Posterior cingulate gyrus (tissue), 11 donors: ENCODE measurements at places on chromosomes 2 and 18.

DNA sequence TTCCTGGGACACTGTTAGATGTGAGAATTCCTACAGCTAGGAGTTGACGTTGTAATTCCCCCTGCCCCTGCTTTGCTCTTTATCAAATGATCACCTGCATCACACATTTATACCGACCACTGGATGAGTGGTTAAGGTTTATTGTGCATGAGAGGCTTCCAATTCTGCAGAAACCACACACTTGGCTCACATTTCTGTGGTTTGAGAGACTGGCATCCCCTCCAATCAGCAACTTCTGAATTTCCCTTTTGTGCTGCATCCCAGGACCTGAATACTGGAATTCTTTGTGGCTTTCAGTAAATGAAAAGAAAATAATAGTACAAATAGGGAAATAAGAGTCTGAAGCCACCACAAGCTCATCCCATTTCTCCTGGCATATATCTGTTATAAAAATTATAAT, 628.7 kb upstream of the PIK3C3 start:
- no peak for DNase-seq

DNA sequence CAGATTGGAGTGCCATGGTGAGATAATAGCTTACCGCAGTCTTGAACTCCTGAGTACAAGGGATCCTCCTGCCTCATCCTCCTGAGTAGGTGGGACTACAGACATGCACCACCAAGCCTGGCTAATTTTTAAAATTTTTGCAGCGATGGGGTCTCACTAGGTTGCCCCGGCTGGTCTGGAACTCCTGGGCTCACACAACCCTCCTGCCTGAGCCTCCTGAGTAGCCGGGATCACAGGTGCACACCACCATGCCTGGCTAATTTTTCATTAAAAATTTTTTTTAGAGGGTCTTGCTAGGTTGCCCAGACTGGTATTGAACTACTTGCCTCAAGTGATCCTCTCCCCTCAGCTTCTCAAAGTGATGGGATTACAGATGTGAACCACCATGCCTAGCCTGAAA, 27.8 kb downstream of the RAB31 start:
- no peak for DNase-seq

GRCh38 chr2:183998797-183999190, 599.5 kb upstream of the ZNF804A start:
- DNase-seq = no peak

GRCh38 chr2:210971431-210971830, 415.0 kb downstream of the CPS1 start:
- DNase-seq = no peak

DNA sequence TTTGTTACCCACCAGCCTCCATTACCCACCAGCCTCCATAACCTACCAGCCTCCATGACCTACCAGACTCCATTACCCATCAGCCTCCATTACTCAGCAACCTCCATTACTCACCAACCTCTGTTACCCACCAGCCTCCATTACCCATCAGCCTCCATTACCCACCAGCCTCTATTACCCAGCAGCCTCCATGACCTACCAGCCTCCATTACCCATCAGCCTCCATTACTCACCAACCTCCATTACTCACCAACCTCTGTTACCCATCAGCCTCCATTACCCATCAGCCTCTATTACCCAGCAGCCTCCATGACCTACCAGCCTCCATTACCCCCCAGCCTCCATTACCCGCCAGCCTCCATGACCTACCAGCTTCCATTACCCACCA, 133.3 kb upstream of the HS6ST1 start:
- DNase-seq = no peak

GRCh38 chr2:49515996-49516782, 361.9 kb upstream of the FSHR start:
- no peak for DNase-seq

GRCh38 chr2:73373344-73373743, 12.3 kb upstream of the ALMS1 start:
- DNase-seq = no peak

DNA sequence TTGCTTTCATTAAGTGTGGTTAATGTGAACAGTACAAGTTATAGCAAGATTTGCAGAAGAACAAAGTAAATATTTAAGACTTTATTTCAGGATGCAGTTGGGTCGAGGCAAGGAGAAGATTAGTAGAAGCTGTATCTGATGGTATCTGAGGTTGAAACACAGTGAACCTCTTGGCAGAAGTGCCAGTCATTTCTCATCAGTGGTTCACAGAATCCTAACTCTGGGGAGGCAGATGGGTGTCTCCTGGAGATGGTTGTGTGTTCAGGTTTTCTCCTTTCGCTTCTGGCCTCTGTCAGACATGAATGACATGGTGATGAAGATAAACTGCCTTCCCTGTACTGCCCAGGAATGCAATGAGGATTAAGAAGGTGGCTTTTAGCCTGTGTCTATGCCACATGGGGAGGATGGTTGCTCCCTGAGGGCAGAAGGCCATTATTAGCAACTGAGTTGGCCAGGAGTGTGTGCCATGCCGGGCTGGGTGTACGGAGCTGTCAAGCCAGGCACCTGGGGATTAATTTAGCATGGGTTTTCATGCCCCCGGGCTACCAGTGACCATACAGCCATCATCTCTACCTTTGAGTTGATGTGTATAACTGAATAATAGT, 28.0 kb downstream of the MGAT5 start:
- no peak for DNase-seq

DNA sequence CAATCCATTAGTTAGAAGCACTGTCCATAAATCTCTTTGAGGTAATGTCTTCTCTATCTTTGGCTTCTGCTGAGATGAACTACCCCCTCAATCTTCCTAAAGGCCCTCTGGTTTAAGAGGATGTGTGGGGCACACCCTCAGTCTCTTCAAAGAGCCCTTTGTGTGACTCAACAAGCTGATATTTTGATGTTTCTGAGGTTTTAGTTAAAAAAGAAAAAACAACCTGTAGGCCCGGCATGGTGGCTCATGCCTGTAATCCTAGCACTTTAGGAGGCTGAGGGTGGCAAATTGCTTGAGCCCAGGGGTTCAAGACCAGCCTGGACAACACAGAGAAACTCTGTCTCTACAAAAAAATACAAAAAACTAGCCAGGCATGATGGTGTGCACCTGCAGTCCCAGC, 593.5 kb downstream of the TMEM182 start:
- DNase-seq = no peak

DNA sequence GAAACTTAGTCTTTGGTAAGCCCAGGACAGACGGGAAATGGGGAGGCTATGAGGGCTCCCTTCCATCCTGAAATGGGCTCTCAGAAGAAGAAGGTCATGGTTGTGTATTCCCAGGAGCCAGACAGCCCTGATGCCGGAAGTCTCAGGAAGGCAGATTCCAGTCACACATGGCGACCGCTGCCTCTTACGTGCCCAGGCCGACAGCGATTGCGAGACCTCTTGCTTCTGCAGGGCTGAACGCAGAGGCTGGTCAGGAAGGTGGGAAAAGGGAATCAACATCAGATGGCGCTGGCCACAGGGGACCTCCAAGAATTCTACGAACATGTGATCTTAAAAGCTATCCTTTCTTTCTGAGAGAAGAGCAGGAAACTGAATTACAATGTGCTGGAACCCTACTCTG, 22.8 kb upstream of the SH3BP4 start:
- no peak for DNase-seq

GRCh38 chr2:128803222-128803621, 484.6 kb upstream of the HS6ST1 start:
- DNase-seq = no peak

DNA sequence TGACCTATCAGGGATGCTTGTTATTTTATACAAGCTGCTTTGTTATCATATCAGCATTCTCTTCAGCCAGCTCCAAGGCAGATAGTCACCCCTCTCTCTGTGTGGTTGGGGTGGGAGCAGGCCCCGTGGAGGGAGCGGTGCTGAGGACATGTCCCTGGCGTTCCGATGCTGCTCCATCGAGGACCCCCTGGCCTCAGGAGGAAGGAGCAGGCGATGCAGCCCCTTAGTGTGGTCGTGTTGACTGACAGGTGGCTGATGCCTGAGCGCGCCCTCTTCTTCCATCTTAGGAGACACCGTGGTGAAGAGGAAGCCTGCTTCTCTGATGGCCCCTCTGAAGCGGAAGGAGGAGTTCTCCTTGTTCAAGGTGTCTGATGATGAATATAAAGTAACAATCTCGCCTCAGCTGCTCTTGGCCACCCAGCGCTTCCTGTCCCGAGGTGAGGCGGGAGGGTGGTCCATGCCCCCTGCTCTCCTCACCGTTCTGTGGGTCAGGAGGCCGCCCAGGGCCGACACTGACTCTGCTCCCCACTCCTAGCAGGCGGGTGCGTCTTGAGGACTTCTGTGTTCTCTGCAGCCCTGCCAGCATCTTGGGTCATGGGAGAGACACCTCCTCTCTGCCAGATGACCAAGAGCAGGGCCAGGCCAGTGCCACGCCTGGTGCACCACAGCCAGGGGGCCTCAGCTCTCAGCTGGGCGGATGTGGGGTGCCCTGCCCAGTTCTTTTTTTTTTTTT, 10.6 kb downstream of the CNNM3 start:
- DNase-seq = no peak

DNA sequence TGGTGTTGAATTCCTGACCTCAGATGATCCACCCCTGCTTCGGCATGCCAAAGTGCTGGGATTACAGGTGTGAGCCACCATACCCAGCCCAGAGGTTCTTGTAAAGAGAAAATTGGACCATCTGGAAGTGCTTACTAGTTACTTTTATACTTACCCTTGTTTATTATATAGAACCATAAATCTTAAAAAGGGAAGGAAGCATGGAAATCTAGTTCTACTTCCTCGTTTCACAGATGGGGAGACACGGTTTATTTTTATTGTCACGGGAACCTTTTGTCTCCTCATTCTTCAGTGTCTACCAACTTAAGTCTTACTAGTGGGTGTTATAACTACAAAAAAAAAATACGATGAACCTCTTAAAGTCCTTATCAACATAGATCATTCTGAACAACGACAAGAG, 45.8 kb upstream of the PDK1 start:
- no peak for DNase-seq

DNA sequence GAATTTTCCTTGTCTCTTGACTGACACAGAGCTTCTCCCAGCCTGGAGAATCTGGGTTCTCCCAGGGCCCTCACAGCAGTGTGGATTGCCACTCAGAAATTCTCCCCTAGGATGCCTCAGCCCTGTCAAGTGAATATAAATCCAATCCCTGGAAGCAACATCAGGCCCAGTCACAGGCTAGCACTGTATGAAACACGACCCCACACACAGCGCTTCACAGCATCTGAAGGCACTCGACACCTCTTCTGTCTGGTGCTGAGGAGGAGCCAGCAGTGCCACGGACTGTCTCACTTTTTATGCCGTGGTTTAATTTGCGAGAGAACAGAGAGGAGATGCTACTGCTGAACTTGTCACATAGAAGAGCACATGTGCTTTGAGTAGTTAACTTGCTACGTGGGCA, 164.5 kb downstream of the NAPG start:
- DNase-seq = no peak

DNA sequence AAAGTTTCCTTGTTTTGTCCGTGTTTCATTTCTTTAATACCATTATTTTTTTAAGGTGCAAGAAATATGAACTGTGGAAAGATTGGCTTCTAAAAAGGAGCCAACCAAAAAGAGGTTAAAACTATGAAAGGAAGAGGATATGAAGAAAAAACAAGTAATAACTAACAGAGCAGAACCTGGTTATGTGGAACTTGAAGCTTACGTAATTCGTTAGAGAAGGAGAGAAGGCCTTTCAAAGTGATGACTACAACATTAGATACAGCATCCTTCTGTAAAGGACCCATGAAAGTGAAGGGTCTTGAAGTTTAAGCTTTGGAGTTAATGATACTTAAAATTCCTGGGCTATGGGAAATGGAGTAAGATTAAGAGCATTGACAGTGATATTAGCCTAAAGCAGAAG, 84.5 kb downstream of the ANKRD12 start:
- no peak for DNase-seq

DNA sequence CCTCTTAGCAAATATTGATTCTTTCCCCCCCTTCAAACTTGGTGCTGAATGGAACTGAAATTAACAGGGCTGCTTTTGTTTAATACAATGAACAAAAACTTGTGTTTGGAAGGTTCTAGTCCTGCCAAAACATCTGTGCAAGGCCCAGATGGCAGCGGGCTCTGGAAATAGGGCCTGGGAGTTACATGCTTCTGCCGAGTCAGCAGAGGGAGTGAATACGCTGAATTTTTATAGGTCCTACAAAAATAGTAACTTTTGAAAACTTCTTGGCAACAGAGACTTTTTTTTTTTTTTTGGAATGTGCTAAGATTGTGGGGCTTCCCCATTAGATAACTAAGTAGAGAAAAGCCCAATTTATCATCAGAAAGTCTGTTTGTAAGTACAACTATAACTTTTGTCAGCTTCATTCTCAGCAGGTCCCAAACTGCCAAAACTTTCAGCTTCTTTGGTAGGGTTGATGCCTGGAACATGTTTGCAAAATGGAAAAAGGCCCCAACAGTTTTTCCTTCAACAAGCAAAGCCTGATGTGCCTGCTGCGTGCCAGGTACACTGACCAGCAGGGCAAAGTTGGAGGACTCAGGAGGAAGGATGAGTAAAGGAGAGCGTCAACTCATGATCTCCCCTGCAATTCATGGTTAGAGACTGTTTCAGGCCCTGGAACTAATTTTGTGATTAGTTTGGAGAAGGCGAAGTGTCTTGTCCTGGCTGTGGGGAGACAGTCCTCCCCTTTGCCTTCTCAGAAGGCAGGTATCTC, 45.1 kb upstream of the HDAC4 start:
- peak; percentile 61 for DNase-seq

DNA sequence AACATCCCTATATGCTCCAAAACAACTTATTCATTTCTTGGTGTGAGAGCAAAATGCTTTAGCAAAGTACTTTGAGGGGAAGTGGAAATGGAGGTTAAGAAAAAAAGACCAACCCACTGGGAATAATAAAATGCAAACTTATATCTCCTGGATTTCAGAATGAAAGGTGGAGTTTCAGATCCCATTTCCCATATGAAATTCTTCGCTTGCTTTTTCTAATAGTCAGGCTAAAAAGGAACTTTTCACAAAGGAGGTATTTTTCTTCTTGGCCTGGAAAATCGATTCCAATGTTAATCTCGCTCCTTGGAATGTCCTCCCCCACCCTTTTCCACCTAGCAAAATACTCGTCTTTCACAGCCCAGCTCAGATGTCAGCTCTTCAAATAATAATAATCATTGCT, 360.9 kb downstream of the LPIN1 start:
- DNase-seq = no peak

GRCh38 chr18:42038936-42039335, 83.9 kb downstream of the PIK3C3 start:
- no peak for DNase-seq

- no peak for DNase-seq
Observed at GRCh38 chr18:48888773-48889080, 62.0 kb downstream of the SMAD7 start.

DNA sequence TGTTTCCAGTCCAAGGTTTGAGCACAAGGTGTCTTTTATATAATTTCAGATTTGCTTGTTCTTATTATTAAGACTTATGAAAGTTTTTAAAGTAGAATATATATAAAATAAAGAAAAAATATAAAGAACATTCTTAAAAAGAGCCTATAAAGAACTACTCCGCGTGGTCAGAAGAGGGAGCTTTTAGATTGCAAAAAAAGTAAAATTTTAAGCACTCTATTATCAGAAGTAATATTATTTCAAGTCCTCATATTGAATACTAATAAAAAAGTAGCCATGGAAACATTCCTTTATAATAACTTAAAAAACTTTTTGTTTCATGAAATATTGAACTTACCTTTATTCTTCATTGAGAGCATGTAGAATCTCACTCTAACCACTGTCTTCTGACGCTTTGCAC, 51.4 kb downstream of the LINC00305 start:
- DNase-seq = no peak
